ENCODE measurements at places on chromosomes 13 and 19.
A peak's percentile ranks its signal among the peaks of the same experiment; 100 is the strongest.

DNA sequence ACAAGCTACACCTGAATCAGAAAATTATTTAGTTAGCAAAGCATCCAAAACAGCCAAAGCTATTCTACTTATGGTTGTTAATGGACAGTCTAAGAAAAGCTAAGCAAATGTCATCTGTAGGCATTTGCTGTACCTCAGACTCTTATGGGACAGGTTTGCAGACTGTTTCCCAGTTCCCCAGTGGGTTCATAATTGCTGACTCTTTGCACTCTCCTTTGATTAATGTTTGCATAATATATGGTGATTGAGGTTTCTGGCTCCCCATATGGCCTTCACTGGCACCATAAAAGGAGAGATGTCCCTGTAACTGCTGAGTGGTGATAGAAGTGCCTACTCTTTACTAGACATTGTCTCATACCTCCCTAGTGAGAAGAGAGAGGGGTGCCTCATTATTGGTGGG, 142.1 kb downstream of the GPC6 start:
- DNase-seq = no peak

GRCh38 chr13:46850214-46850613, 46.6 kb downstream of the HTR2A start:
- no peak for DNase-seq

DNA sequence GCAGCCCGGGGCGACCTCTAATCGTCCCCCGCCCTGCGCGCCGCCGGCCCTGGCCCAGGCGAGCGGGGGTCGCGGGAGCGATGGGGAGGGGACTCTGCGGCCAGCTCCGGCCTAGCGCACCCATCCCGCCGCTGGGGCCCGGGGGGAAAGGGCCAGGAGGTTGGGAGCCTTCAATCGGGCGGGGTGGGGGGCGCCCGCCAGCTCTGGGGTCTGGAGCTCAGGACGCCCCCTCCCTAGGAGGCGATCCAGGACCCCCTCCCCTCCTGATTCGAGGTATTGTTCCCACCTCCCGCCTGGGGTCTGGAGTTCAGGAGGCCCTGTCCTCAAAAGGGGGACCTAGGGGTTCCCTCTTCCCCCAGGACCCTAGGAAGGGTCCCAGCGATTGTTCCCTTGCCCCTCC, 430 bp downstream of the ZNF358 start:
- no peak for DNase-seq

DNA sequence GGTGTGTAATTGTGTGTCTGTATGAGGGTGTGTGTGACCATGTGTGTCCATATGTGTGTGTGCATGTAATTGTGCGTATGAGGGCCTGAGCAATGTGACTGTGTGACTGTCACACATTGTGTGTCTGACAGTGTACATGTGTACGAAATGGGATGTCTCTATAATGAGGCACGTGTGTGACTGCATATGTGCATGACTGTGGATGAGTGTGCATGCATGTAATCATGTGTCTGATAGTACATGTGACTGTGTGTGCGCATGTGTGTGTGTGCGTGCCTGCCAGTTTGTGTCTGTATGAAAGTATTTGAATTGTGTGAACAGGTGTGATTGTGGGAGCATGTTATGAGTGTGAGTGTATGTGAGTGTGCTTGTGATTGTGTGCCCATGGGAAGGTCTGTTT, 2.2 kb upstream of the ACSBG2 start:
- no peak for DNase-seq

DNA sequence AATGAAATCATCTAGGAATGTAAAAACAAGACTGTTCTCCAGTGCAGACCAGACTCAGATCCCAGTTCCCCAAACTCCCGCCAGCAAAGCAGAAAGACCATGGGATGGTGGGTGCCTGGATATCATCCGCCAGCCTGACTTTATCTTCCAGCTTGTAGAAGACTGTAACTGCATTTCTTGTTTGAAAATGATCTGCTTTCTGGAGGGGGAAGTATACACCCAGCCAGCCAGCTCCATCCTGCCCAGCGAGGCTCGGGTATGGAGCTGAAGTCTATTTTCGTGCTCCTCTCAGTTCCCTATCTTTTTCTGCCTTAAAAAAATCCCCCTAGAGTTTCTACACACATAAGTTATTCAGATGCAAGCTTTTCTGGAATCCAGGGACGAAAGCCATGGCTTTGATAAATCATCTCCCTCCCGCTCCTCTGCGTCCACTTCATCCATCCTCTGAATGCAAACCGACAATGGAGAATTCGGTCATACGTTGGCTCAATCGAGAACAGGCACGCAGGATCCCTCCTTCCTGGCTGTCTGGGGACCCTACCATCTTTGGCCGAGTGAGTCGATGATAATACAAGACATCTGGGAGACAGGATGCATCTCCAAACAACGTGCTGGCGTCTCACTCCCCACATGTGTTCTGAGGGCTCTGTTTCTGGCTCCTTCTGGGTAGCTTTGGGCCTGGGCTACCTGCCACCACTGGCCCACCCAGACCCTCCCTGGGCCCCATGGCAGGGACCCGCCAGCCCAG, 31.2 kb downstream of the CEBPG start:
- DNase-seq = no peak

DNA sequence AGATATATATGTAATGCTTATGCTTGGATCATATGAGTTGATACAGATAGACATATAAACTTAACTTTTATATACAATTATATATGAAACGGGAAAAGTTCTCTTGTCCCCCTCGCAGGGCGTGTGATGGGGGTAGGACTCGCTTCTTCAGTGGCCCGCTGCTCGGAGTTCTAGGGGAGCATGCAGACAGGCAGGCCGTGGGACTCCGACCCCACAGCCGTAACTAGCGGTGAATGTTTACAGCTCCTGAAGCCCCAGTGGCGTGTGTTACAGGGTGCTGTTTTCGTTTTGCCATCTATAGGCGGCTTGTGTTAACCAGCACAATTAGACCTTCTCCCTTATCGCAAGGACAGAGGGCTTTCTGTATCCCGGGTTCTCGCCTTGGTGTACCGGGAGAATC, 1899.8 kb downstream of the PCDH9 start:
- DNase-seq = no peak

GRCh38 chr19:10538204-10538983, 5.3 kb upstream of the ATG4D start:
- DNase-seq = no peak

- no peak for DNase-seq
These were observed 87.1 kb downstream of the PTPRS start for GRCh38 chr19:5253406-5254110.

DNA sequence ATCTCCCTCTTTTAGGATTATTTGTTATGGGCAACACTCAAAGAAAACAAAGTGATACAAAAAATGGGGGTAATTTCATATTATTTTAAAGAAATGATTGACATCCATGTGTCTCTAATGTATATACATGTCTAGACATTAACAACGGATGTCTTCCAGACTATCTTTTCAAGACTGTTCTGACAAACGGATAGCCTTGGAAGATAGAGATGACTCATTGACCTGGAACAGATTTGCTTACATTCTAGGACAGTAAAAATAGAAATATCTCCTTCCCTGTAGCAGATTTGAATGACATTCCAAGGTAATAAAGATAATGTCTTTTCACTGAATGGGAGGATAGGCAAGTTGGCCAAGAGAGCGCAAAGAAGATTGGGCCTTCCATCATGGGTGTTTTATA, 26.2 kb upstream of the SLITRK6 start:
- DNase-seq = no peak

GRCh38 chr13:107144432-107144831, 576.5 kb upstream of the ARGLU1 start:
- no peak for DNase-seq

GRCh38 chr19:29696565-29696846, 18.6 kb downstream of the C19orf12 start:
- no peak for DNase-seq

- no peak for DNase-seq
These were observed 41.9 kb downstream of the ADPRHL1 start for GRCh38 chr13:113411216-113412023.

DNA sequence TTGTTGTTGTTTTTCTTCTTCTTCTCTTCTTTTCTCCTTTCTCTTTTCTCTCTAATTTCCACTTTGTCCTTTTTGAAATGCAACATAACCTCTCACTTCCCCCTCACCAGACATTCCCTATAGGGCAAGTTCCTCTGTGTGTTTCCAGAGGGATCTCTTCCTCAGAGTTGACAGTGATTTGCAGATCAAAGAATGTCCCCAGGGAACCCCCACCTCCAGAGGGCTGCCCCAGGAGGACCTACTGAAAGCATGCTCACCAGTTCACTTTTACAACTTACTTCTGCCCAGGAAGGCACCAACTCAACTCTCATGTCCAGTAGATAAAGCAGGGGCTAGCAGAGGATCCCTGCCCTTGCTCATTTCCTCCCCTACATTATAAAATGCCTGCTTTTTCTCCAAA, 1648.0 kb downstream of the PCDH9 start:
- DNase-seq = no peak

DNA sequence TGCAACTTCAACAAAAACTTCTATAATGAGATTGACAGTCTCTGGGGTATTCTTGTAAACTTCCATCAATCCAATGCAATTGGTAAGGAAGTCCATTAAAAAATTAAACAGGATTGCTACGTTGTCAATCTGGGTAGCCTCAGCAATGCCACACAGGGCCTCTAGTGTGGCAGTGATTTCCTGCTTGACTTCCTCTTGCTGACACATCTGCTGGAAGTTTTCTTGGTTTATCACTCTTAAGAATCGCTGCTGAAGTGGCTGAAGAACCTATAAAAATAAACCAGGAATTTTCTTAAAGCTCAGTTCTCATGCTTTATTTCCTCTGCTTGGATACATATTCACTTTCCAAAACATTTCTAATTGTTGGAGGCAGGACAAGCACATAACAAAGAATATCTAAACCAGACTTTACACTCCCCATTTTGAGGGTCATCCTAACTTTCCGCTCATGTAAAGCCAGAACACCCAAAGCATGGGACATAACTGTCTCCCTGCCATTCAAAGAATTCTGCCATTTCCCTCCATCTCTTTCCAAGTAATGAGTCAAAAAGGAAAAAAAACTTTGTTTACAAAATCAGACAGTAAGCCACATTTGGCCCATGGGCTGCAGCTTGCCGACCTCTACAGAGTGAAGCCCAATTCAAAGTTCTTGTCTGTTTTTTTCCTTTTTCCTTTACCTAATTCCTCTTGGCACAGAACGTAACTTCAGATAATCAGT, 23.2 kb upstream of the EEF1AKMT1 start:
- no peak for DNase-seq

DNA sequence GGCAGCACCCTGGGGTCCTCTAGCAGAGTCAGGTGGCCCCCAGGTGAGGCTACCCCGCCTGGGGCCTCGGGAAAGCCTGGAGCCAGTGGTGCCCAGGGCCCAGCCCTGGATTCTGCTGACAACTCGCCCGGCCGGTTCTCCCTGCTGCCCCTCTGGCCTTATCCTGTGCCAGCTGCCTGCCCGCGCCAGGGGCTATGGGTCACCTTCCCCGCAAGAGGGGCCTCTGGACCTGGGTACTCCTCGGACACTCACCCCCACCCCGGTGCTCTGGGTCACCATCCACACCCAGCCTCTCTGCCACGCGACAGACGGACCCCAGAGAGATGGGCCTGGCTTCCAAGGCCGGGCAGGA, 24.0 kb downstream of the ZBTB7A start:
- no peak for DNase-seq

DNA sequence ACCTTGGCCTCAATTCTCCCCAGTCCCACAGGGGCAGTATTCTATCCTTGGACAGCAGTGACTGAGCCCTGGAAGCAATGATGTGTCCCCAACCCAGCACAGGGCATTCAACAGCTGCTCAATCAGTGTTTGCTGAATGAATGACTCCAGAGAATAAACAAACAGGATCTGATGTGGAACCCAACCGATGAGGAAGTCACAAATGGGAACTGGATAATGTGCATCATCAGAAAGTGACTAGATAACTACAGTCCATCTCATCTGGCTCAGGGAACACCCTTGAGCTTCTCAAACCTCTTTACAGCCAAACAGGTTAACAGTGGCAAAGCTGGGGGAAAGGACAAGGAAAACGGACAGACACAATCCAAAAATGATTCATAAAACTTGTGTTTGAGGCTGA, 8.2 kb downstream of the SLC25A30 start:
- no peak for DNase-seq

DNA sequence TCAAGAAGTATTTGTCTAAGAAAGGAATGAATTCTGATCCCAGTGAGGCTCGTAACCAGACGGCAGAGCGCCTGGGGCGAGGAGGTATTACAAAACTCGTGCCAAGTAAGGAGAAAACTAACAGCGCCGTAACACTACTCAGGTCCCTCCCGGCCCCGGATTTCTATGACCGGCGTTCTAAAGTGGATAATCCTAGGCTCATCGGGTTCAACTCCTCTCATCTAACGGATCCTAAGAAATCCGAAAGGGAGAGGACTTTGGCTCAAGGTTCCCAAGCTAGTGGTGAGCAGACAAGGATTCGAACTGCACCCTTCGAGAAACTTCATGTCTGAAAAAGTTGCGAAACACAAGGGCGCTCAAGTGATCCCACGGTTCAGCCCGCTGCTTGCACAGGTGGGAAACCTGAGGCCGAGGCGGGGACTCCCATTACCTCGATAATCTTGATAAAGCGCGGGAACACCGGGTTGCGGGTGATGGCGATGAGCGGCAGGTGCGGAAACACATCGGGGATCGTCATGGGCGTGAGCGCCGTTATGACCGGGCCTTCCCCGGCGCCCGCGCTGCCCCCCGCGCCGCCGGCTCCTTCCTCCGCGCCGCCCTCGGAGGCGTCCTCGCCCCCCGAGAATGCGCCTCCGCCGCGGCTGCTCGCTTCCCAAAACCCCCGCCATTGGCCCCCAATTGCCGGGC, 529 bp downstream of the LONP1 start:
- DNase-seq = peak; percentile 16

DNA sequence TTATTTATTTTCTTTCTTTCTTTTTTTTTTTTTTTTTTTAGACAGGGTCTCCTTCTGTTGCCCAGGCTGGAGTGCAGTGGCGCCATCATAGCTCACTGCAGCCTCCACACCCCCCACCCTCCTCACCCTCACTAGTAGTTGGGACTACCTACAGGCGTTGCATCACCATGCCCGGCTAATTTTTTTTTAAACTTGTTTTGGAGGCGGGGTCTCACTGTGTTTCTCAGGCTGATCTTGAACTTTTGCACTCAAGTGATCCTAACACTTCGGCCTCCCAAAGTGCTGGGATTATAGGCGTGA, 33.6 kb downstream of the GJA3 start:
- no peak for DNase-seq

GRCh38 chr13:40983259-40983658, 35.9 kb downstream of the ELF1 start:
- no peak for DNase-seq

- peak; percentile 34 for DNase-seq
These were observed 380.0 kb upstream of the SGCG start for GRCh38 chr13:22800526-22801401.

Measured in putamen (tissue), 1 donor.